ENCODE measurements at places on chromosomes 3 and 15.
A peak's percentile ranks its signal among the peaks of the same experiment; 100 is the strongest.

GRCh38 chr15:97718509-97718908 is 242.0 kb upstream of the ARRDC4 start:
- DNase-seq, result no peak

DNA sequence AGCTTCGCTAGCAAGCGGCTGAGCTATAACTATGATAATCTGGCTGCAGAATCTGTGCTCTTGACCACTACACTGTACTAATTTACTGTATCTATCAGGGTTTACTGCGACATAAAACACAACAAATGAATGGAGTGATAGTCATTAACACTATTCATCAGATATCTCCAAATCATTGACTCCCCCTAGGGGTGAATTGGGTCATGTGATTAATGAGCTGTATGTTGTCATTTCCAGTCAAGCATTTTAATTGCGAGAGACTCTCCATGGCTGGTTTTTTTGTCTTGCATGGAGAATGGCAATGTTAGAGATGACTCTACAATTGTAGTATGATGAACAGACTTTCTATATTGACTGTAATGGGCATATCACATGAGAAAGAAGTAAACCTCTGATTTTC is 10.5 kb upstream of the TM4SF18 start:
- no peak for DNase-seq

DNA sequence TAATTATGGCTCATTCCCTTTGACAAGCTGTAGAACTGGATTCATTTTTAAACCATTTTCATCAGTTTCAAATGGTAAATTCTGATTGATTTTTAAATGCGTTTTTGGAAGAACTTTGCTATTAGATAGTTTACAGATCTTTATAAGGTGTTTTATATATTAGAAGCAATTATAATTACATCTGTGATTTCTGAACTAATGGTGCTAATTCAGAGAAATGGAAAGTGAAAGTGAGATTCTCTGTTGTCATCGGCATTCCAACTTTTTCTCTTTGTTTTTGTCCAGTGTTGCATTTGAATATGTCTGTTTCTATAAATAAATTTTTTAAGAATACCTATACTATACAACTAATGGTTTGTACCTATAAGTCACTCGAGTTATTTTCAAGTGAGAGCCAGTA is 62.7 kb downstream of the PXYLP1 start:
- no peak for DNase-seq

GRCh38 chr15:78216276-78217104 is 17.9 kb downstream of the ACSBG1 start:
- peak; percentile 79 for DNase-seq

- DNase-seq, result peak; percentile 63
These were observed 165.0 kb downstream of the ABHD5 start for GRCh38 chr3:43855674-43856299.

DNA sequence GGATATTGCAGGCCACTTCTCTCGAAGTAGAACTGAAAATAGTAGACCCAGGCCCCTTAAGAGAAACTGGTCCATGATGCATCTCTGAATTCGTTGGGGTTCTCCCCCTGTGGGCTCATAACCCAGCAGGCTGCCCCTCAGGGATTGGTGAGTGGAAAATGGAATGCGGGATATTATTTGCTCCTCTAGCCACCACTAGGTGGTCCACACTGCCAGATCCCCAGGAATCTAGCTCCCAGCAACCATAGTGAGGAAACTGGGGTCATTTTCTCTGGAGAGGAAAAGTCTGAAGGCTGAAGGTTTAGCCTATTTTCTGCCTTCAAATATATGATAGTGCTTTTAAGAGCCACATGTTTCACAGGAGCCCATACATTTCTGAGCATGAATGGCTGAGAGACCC is 6.7 kb downstream of the CX3CR1 start:
- no peak for DNase-seq

DNA sequence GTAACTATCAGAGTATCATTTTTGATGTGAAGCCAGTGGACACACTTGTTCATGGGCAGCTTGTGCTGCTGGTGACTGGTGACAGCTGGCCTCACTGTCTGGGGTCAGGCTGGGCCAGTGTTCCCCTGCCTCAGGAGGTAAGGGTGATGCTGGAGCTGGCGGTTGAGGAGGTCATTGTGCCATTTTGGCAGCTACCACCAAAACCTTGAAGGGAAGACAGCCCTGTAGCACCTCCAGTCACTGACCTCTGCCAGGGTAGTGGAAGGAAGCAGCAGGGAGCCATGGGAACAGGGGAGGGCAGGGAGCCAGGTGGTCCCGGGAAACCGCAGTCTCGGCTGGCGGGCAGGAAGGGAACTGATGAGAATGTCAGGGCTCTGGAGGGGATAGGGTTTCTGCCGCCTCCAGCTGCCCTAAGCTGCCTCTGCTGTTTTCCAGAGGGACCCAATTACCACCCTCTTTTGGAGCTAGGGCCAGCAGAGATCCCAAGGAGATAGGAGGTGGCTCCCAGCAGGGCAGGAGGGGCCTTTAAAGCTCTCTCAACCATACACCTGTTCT is 24.8 kb downstream of the FOXL2NB start:
- no peak for DNase-seq

GRCh38 chr15:62141200-62141599 is 23.9 kb downstream of the C2CD4B start:
- no peak for DNase-seq

DNA sequence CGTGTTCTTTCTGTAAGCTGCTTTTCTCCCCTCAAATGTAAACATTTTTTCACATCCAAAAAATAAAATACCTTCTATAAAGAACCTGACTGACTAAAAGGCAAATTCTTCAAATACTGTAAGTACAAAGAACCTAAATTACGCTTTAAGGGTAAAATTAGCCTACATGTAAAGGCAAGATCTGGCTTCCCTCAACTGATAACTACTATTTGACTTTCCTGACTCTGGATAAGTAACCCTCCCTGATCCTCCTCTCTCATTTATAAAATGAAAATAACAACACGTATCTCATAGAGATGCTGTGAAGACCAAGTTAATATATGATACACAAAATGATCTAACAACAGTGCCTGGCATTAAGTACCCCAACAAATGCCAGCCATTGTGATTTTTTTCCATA is 12.2 kb downstream of the ADAM10 start:
- no peak for DNase-seq

- DNase-seq, result no peak
These were observed 126.0 kb downstream of the FMN1 start for GRCh38 chr15:33068511-33068990.
